C1 segment of cervical spinal cord (tissue), 14 donors: ENCODE measurements at places on chromosomes 4 and X.

GRCh38 chr4:46444318-46445000 is 54.5 kb upstream of the GABRA2 start:
- no peak for DNase-seq

GRCh38 chr4:81049907-81050306 is 19.4 kb downstream of the BMP3 start:
- DNase-seq, result no peak

- DNase-seq, result no peak
These were observed 37.2 kb upstream of the PPP2R2C start for GRCh38 chr4:6509587-6509986.

DNA sequence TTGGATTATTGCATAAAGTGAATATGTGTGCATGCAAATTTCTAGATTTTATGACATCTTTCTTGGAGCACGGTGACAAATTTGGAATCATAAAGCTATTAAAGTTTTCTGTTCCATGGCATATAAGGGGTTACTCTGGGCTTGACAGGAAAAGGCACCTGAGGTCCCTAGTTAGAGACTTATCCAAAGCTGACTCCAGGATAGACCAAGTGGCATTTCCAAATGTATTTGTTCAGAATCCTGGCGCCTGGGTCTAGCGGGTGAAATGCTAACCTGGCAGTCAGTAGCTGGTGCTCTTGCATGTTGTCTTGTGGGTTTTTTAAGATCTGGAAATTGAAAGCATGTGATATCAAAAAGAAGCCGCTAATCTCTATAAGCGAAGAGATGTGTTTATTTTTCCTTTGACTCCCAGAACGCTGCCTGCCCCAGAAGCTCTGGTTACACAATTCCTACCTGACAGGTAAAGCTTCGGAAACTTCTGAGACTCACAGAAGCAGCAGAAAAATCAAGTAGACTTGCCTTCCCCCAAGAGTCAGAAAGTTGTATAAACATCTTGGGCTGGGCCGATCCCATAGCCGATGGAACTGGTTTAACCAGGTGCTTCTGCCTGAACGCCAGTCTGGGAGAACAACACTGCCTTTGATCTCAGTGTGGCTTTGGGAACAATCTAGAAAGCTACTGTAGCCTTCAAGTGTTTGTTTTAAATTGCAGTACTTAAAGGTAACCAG is 12.9 kb upstream of the ZCCHC4 start:
- DNase-seq, result no peak

DNA sequence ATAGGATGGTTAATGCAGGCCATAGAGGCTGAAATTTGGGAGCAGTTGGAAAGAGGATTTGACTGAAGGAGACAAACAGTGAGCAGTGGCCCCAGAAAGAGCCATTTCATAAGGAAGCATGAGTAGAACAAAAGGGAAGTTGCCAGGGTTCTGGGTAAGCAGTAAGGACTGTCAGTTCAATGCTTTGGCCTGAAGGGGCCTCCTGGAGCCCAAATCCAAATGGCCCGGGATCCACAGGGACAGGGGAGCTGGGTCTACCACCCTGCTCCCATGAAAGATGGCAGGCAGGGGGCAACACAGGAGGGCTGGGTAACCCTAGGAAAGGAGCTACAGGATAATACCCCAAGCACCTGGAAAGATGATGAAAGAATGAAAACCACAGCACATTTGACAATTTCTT is 4.1 kb upstream of the INTS6L start:
- DNase-seq, result no peak
